ENCODE measurements at places on chromosomes 11 and 22.

GRCh38 chr11:11657218-11657955 lies 35.6 kb upstream of the GALNT18 start:
- DNase-seq: no peak

DNA sequence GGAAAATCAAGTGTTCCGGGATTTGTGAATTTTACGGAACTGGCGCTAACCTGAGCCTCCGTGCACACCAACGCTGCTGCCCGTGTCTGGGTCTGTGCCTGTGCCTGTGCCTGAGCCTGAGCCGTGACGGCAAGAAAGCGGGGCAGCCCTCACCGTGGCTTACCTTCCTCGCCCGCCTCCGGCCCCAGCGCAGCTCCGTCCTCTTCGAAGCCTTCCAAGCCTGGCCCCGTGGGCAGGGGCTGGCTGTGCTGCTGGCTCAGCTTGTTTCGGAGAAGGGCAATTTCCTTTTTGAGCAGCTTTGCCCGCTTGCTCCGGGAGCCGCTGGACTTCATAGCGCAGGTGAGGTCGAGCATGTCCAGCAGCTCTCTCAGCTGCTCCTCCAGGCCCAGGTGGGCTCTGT lies 33.8 kb downstream of the BRD1 start:
- DNase-seq: no peak

DNA sequence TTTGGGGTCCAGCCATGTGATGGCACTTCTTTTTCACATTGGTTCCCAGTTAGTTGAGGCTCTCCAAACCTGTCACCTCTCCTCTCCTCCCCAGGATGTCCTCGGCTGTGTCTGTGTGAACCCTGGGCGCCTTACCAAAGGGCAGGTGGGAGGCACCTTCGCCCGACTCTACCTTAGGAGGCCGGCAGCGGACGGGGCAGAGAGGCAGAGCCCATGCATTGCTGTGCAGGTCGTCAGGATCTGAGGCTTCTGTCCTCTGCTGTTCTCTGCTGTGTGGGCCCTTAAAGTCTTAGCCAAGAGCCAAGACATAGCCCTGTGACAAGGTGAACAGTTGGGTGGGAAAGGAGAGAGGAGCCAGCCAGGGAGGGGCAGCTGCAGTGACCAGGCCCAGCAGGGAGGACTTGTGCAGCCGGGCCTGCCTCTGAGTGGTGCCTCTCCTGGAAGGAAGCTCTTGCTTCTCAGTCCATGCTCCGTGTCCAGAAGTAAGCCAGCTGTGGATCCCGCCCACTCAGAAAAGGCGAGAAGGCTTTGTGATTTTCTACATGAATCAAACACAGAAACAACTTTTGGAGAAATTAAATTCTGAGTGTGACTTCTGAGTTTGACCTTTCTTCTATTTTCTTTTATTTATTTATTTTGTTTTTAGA lies 17.5 kb upstream of the CDC42EP2 start:
- DNase-seq: no peak

- DNase-seq: peak; percentile 6
Observed at GRCh38 chr22:25702040-25702439, 39.9 kb upstream of the MYO18B start.

- DNase-seq: no peak
Observed at GRCh38 chr11:103164093-103164796, 55.0 kb downstream of the DYNC2H1 start.

Measured in HFF-Myc (cell line).